ENCODE measurements at places on chromosomes 2 and 18. TPM values are rescaled to one million over a fixed set of nuclear protein-coding genes. Genes with fewer than 3 reads are reported as not detected.
A peak's percentile ranks its signal among the peaks of the same experiment; 100 is the strongest.

GRCh38 chr18:33074125-33074524 lies 301.3 kb upstream of the KLHL14 start:
- DNase-seq: no peak

DNA sequence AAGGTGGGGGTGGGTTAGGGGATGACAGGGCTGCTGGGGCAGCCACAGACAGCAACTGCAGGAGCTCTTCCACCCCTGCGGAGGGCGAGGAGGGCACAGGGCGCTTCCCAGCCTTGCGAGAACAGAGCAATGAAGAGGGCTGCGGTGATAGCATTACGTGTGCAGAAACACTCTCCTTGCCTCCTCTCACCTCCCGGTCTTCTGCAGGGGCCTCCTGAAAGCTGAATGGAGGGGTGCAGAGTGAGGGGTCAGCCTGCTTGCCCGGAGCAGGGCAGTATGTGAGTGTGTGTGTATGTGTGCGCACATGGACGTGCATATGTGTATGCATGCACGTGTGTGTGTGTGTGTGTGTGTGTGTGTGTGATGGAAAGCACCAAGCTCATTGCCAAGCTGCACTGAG lies 29.5 kb upstream of the IL1R2 start:
- no peak for DNase-seq

NTSR2 gene
- not detected for polyA plus RNA-seq

GRCh38 chr2:43293744-43294695 lies 67.6 kb upstream of the ZFP36L2 start:
- DNase-seq: peak; percentile 94

TMEM178A gene
- polyA plus RNA-seq: 1.2 TPM

GRCh38 chr18:26039203-26039602 lies 51.2 kb downstream of the SS18 start:
- DNase-seq: no peak

DNA sequence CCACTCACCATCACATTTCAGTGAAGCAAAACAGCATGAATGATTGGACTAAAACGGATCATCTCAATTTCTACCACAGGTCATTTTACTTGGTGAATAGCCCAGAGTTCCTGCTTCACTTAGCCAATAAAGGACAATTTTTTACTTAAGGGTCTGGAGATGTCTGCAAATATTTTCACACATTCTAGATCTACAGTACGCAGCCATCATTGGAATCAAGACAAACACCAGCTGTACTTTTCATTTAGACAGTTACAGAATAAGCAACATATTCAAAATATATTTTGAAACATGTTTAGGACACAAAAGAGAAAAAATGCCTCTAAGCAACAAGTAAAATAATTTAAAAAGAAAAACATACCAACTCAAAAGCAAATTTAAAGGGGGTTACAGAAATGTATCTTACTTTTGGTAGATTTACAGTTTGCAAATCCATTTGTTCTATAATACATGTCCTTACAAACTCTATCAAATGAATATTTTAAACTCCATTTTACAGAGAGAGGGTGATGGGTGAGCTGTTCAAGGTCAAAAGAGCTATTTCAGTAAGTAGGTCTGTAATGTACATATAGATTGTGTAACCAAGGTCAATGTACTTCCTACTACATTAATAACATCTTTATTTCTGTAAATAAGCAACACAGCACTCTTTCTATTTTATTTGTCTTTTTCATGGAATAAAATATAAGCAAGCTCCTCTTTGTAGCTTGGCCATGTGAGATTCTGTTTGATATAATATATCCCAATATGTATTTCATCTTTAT lies 13.4 kb downstream of the PPP1R1C start:
- DNase-seq: no peak

DNA sequence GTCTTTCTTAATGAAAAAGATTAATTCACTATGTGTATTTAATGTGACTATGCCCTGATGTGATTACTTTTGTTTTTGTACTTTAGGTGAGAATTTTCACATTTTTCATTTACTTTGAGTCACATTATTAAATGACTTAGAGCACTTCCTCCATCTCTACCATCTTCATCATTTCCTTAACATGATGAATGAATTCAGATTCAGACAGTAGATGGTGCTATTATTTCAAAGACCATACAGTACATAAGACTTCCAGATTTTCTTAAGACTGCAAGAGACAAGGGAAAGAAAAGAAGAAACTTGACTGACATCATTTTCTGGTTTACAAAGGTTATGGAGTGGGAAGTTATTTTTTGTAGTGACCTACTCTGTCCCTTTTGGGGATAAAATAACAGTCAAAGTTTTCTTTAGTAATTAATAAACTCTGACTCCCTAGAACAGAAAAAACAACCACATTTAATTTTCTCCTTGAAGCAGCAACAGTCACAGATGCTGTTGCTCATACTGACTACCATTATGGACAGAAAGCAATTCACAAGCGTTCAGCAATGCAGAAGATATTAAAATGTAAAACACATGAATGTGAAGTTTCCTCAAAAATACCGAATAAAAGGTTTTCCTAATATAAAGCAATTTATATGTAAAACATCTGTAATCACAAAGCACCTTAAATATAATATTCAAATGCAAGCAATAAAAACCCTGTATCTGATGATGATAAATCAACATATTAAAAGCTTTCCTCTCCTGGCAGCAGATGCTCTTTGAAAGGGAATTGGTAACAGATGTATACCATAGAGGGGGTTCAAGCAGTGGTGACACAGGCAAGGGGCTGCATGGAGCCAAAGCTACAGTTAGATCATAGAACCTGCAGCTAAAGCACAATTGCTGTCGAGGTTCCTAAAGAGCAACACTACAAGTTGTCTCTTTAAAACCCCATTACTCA lies 1010.9 kb upstream of the NXPH2 start:
- DNase-seq: no peak

GRCh38 chr2:126359494-126359893 lies 296.5 kb upstream of the GYPC start:
- DNase-seq: no peak

Measured in AG04450 (cell line).